Ovary (tissue), 10 donors: ENCODE measurements at places on chromosomes 2 and 18. TPM values are rescaled to one million over a fixed set of nuclear protein-coding genes. Genes with fewer than 3 reads are reported as not detected.
A peak's percentile ranks its signal among the peaks of the same experiment; 100 is the strongest.

Gene CCDC121
- total RNA-seq = 3.2 TPM

- no peaks in the 10 kb centered on the region for H3K27me3 ChIP-seq
- no peaks in the 10 kb centered on the region for H3K4me1 ChIP-seq
- H3K4me3 ChIP-seq = no peak overlapping the region
- no peak overlapping the region for H3K27ac ChIP-seq
- no peaks in the 10 kb centered on the region for H3K36me3 ChIP-seq
- DNase-seq = no peak
Observed at GRCh38 chr2:65790676-65790935, 358.2 kb upstream of the SPRED2 start.

Gene BOK
- 15.5 TPM for total RNA-seq

- no peaks in the 10 kb centered on the region for H3K4me1 ChIP-seq
- H3K27ac ChIP-seq = no peak overlapping the region
Observed at GRCh38 chr2:40480596-40480995, 28.7 kb upstream of the SLC8A1 start.

GRCh38 chr2:117948615-117949014, 65.3 kb downstream of the CCDC93 start:
- no peaks in the 10 kb centered on the region for H3K36me3 ChIP-seq
- no peaks in the 10 kb centered on the region for H3K27me3 ChIP-seq
- no peak for DNase-seq
- H3K27ac ChIP-seq = no peak overlapping the region

Gene TEX261
- total RNA-seq = 21.6 TPM

Gene GDF7
- 0.15 TPM for total RNA-seq

DNA sequence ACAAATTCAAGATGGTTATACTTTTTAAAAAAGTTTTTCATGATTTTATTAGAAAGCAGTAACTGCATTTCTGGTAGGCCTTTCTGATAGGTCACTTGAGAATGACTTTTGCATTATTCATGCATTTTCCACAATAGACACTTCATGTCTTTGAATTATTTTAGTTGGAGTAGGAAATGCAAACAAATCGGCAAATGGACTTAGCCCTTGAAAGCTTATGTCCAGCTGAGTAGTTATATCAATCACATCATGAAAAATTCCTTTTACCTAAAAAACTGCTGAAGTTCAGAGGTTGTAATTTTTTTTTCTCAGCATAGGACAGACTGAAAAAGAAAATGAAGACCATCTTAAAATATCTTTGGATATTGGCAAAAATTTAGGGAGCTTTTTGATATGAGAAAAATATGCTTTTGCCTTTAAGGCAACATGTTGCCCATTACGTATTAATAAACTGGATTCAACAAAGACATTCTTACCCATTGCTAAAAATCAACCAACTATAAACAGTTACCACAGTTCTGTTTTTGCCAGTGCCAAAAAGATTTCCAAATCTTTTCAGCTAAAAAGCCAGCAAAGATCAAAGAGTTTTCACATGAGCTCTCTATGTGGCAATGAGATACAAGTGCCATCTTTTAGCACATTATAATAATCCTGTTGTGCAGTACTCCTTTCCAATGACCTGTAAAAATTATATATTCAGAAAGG, 45.5 kb upstream of the FRZB start:
- H3K27me3 ChIP-seq = no peaks in the 10 kb centered on the region
- no peak overlapping the region for H3K27ac ChIP-seq
- DNase-seq = no peak

Gene RTP5
- total RNA-seq = not detected

Gene DTNB
- total RNA-seq = 9.4 TPM

DNA sequence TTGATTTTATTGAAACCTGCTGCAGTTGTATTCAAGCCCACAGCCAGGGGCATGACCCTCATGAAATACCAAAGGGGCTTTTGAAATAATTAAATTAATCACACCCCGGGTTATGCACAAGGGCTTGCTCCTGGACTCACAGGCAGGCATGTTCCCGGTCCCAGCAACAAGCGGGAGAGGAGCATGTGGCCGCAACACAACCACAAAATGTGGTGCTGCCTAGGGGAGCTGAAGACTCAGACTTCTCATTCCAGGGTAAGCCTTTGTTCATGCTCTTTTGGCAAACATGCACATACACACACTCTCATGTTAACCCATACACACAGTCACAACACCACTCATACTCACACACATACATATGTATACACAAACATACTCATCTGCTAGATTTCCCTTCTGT, 233.7 kb upstream of the SMAD2 start:
- H3K27ac ChIP-seq = no peak overlapping the region
- peaks cover 46% of the 10 kb centered on the region for H3K4me1 ChIP-seq
- peak; percentile 17 for DNase-seq

DNA sequence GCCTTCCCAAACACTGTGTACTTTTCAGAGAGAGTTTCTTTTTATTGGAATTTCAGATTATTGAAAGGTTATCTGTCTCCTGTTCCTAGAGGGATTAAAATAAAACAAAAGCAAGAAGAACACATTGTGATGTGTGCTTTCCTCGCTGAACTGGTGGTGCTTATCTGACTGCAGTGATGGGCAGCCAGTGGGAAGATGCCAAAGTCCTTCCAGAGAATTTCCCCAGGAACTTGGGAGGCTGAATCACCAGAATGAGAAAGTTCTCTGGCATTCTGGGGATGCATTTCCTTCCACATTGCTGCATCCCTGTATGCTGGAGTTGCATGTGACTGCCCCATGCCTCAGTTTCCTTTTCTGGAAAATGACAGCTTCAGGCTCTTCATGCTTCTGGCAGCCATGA, 53.9 kb upstream of the SEC11C start:
- H3K27me3 ChIP-seq = no peaks in the 10 kb centered on the region
- no peaks in the 10 kb centered on the region for H3K4me1 ChIP-seq
- no peak overlapping the region for H3K4me3 ChIP-seq
- no peaks in the 10 kb centered on the region for H3K36me3 ChIP-seq
- H3K27ac ChIP-seq = no peak overlapping the region
- no peak for DNase-seq
